ENCODE measurements at places on chromosomes 11 and 22.

DNA sequence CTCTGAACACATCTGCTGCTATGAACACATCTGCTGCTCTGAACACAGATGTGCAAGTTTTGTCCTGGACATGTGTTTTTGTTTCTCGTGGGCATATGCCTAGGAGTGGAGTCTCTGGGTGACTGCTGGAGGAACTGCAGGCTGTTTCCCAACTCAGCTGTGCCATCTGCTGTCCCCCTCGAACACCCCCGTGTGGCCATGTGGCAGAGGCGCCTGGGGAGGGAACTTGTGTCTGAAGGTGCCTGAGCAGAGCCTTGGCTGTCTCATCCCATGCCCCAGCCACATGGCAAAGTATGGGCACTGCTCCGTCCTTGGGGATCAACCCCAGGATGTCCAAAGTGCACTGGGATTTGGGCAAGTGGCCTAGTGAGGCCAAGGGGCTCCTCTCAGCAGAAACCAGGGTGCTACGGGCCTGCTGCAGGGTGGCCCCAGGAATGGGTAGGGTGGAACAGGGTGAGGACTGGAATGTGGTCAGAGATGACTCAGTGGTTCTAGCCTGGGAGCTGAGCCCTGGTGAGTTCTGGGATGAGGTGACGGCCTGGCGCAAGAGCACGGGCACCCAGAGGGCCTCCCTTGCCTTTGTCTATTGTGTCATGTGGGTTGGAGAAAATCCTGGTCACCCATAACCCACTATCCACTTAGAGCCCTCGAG lies 14.7 kb downstream of the GATD1 start:
- no peak overlapping the region for H3K4me3 ChIP-seq
- DNase-seq = no peak
- peaks cover 61% of the 10 kb centered on the region for H3K36me3 ChIP-seq

GRCh38 chr22:46220921-46221320 lies 29.2 kb downstream of the CDPF1 start:
- DNase-seq = no peak
- H3K4me3 ChIP-seq = no peak overlapping the region
- H3K27me3 ChIP-seq = no peaks in the 10 kb centered on the region
- peaks cover 3% of the 10 kb centered on the region for H3K36me3 ChIP-seq
- H3K4me1 ChIP-seq = no peaks in the 10 kb centered on the region
- H3K27ac ChIP-seq = no peak overlapping the region

DNA sequence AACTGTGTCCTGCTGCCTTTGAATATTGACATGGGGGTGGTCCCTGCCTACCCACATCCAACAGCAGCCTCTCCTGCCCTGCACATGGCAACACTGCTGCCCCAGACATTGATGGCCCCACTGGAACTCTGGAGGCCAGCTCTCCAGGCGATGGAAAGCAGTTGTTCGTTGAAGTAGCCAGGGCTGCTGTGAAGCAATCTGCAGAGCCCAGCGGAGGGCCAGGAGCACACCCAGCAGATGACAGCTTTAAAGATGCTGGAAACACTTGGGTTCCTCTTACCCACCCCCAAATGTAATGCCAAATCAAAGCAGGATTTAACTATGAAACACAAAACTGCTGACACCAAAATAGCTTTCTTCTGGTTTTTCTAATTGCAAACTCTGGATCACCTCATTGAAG lies 165.6 kb upstream of the NAV2 start:
- no peaks in the 10 kb centered on the region for H3K36me3 ChIP-seq
- H3K4me1 ChIP-seq = no peaks in the 10 kb centered on the region
- H3K4me3 ChIP-seq = no peak overlapping the region
- DNase-seq = no peak

DNA sequence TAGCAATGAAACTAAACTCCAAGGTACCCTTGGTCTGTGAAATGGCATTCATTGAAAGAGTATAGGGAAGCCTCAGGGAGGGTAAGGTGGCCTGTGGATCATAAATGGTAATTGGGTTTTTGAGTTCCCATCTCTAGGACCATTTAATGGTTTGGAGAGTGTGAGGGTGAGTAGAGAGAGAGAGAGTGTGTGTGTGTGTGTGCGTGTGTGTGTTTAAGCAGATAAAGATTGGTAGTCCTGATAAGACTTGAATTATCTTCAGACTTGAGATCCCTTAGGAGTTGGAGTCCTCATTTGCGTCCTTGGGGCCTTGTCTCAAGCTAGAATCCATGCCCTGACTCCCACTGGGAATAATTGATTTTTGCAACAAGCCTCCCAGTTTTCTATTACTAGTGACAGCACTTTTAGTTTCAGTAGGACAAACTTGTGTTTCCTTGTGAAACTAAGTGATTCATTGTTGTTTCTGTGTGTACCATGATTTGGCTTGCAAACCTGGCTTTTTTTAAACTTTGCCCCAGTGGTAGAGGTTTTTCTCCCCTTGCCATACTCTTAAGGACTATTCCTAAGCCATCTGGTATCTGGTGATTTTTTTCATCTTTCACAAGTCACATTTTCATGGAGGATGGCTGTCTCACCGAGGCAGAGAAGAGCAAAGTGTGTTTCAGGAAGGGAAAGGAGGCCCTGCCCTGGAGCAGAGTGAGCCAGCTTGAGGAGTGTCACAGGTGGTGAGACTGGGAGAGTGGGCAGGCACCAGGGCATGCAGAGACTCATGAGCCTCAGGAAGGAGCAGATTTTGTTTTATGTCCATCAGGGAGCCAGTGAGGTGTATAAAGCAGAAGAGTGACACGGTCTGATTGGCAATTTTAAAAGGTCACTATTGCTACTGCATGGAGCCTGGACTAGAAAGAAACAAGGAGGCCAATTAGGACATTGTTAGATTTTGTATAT lies 26.7 kb downstream of the ALKBH3 start:
- no peaks in the 10 kb centered on the region for H3K27me3 ChIP-seq
- no peak for DNase-seq
- H3K27ac ChIP-seq = no peak overlapping the region
- no peak overlapping the region for H3K4me3 ChIP-seq

GRCh38 chr11:12968826-12969225 lies 40.3 kb upstream of the RASSF10 start:
- no peaks in the 10 kb centered on the region for H3K36me3 ChIP-seq
- DNase-seq = no peak
- H3K4me3 ChIP-seq = no peak overlapping the region
- H3K4me1 ChIP-seq = no peaks in the 10 kb centered on the region

DNA sequence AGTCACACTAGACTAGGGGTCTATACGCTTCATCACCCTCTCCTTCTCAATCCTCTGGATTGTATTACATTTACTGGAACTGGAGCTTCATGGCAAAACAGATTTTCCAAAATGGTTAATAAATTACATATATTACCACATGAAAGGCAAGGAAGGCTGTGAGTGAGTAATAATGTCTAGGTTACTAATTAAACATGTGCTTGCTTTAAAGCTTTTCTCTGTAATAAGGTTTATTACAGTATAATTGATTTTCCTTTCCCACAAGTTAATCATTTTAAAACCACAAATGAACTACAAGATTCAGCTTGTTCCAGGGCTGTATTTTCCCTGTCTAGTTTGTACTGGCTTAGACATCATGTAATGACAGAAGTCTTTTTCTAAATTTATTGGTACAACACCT lies 25.6 kb downstream of the MMP13 start:
- H3K27me3 ChIP-seq = no peaks in the 10 kb centered on the region
- H3K27ac ChIP-seq = no peak overlapping the region
- H3K4me1 ChIP-seq = no peaks in the 10 kb centered on the region
- no peak overlapping the region for H3K4me3 ChIP-seq
- no peaks in the 10 kb centered on the region for H3K36me3 ChIP-seq

DNA sequence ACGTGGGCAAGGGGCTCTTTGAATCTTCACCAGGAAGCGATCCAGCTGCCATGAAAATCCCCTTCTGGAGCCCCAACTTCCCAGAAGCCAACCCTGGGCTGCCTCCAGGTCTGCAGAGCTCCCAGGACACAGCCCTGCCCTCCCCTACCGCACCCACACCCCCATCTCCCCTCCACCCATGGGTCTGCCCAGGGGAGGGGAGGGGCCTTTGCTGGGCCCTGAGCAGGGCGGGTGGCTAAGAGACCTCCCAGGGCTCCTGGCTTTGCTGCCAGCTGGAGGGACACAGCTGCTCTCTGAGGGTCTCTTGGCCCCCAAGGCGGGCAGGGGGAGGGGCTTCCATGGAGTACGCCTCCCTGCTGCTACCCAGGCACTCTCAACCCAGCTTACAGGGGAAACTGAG lies 64.1 kb downstream of the WNT7B start:
- H3K27me3 ChIP-seq = no peaks in the 10 kb centered on the region
- no peak overlapping the region for H3K27ac ChIP-seq
- no peaks in the 10 kb centered on the region for H3K4me1 ChIP-seq
- DNase-seq = no peak
- no peak overlapping the region for H3K4me3 ChIP-seq

DNA sequence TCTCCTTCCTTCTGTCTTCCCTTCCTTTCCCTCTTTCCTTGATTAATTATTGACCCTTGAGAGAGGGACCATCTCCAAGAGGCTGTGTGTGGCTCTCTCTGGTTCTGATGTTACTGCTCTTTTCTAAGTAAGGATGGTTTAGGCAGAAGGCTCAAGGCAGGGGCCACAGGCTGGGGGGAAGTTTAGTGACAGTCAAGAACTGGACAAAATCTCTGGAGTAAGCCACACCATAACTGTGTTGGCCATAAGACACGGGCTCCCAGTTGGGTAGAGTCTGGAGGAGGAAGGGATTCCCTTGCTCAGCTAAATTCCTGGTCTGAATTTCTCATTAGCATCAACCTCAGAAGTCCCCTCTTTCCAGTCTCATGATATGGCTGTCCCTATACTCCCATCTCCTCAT lies 74.7 kb downstream of the BUD13 start:
- H3K27ac ChIP-seq = no peak overlapping the region
- H3K4me3 ChIP-seq = no peak overlapping the region
- H3K36me3 ChIP-seq = no peaks in the 10 kb centered on the region
- H3K4me1 ChIP-seq = no peaks in the 10 kb centered on the region
- DNase-seq = no peak

- no peaks in the 10 kb centered on the region for H3K4me1 ChIP-seq
- H3K36me3 ChIP-seq = no peaks in the 10 kb centered on the region
- H3K27ac ChIP-seq = no peak overlapping the region
- H3K27me3 ChIP-seq = peaks cover 5% of the 10 kb centered on the region
- no peak overlapping the region for H3K4me3 ChIP-seq
- DNase-seq = no peak
Observed at GRCh38 chr11:11464555-11464954, 111.5 kb upstream of the CSNK2A3 start.

DNA sequence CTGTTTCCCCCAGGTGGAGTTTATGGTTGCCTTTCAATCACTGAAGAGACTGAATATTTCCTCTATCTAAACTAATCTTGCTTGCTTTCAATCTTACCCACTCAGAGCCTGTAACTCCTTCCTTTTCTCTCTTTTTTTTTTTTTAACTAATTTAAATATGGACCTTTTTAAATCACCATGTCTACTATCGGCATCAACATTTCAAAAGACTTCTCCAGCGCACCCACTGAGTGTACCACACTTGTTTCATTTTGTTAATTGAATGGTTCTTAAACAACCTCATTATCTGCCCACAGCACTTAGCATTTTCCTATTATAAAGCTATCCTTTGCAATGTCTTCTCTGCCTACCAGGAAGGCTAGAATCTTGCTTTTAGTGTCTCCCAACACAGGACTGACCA lies 1212.5 kb downstream of the LRRC4C start:
- H3K36me3 ChIP-seq = no peaks in the 10 kb centered on the region
- no peak overlapping the region for H3K27ac ChIP-seq
- no peaks in the 10 kb centered on the region for H3K27me3 ChIP-seq
- no peak for DNase-seq
- no peak overlapping the region for H3K4me3 ChIP-seq
- no peaks in the 10 kb centered on the region for H3K4me1 ChIP-seq

DNA sequence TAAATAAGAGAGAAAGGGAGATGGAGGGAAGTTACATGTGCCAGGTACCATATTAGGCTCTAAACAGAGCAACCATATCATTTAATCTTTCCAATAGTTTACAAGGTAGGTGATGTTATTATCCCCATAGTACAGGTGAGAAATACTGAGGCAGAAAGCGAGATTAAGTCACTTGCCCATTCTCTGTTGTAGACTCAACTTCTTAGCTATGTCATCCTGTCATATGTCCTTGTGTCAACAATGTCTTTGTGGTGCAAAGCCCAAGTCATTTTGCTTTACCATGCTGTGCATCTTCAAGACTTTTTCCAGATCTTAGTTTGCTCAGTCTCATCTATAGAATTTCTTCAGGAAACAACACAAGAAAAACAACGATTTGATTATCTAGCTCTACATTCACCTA lies 205.0 kb upstream of the E2F8 start:
- no peak for DNase-seq
- no peaks in the 10 kb centered on the region for H3K4me1 ChIP-seq
- no peak overlapping the region for H3K27ac ChIP-seq
- H3K4me3 ChIP-seq = no peak overlapping the region
- H3K36me3 ChIP-seq = no peaks in the 10 kb centered on the region
- H3K27me3 ChIP-seq = no peaks in the 10 kb centered on the region

- H3K4me1 ChIP-seq = no peaks in the 10 kb centered on the region
- H3K27ac ChIP-seq = no peak overlapping the region
- no peaks in the 10 kb centered on the region for H3K27me3 ChIP-seq
- H3K4me3 ChIP-seq = no peak overlapping the region
- DNase-seq = no peak
- H3K36me3 ChIP-seq = no peaks in the 10 kb centered on the region
Observed at GRCh38 chr11:91187314-91187713, 964.5 kb upstream of the CHORDC1 start.

GRCh38 chr22:29871684-29872083 lies 11.3 kb upstream of the MTMR3 start:
- no peak for DNase-seq
- peaks cover 10% of the 10 kb centered on the region for H3K4me1 ChIP-seq
- H3K27me3 ChIP-seq = no peaks in the 10 kb centered on the region
- H3K36me3 ChIP-seq = no peaks in the 10 kb centered on the region

DNA sequence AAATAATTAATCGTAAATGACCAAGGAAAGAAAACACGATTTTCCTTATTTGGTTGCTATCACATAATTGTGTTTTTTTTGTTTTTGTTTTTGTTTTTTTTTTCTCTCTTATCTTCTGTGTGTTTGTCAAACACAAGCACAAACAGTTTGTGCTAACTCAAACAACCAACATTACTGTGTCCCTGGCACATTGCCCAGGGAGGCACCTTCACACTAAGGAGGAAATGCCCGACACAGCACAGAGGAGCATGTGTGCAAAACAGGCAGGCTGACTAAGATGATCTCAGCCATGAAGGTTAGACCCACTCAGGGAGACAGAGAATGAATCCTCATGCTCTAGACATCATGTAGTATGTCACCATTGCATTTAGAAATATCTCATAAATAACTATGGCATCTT lies 130.1 kb downstream of the SOX6 start:
- H3K36me3 ChIP-seq = no peaks in the 10 kb centered on the region
- H3K27me3 ChIP-seq = no peaks in the 10 kb centered on the region
- H3K4me1 ChIP-seq = no peaks in the 10 kb centered on the region
- no peak overlapping the region for H3K4me3 ChIP-seq
- no peak overlapping the region for H3K27ac ChIP-seq
- no peak for DNase-seq

GRCh38 chr11:92688416-92688815 lies 281.0 kb upstream of the MTNR1B start:
- H3K27ac ChIP-seq = no peak overlapping the region
- no peaks in the 10 kb centered on the region for H3K36me3 ChIP-seq
- no peaks in the 10 kb centered on the region for H3K4me1 ChIP-seq
- no peak for DNase-seq
- H3K4me3 ChIP-seq = no peak overlapping the region
- H3K27me3 ChIP-seq = no peaks in the 10 kb centered on the region

Measured in T-cell (primary cell).